ENCODE measurements at places on chromosomes 4 and X.

DNA sequence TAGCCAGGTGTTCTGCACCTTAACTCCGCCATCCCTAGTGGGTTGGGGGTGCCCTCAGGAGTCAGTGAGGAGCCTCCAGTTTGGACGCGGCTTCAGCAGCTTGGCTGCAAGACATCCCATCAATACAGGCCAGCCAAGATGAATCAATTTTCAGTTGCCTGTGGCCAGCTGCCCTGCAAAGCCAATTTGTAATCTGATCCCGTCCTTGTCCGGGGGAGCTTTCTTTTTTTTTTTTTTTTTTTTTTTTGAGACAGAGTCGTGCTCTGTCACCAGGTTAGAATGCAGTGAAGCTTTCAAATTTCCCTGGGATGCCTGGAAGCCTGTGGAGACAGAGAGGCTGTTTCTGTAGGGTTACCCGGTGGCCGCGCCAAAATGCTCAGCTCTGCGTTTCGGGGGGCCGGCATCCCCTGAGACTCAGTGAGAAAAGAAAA is 192.5 kb downstream of the ASMT start:
- peak; percentile 81 for DNase-seq

DNA sequence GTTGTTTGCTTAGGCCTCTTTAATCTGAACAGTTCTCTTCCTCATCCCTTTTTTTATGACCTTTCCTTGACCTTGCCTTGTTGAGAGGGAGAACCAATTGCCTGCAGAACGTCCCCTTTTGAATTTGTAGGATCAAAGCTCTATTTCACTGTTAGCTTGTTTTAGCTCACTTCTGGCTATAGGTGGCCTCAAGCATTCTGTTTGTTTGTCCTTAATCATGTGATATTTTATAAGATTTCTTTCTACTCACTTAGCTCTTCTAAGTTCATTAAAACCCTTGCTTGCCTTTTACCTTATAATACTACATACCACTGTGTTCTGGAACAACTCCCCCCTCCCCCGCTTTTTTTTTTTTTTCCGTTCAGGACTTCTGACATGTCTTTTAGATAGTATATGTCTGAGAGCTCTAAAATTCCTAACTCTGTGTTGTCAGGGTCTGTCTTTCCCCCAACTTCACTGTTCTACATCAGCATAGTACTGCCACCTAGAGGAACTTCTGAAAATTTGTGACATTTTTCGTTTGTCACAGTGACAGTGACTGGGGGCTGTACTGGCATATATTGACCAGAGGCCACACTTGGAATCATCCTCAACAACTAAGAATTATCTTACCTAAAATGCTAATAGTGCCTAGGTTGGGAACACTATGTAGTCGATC is 128.5 kb downstream of the LARP7 start:
- DNase-seq: no peak

GRCh38 chrX:121227888-121228287 is 180.5 kb downstream of the GLUD2 start:
- no peak for DNase-seq

GRCh38 chr4:69060651-69061308 is 35.5 kb upstream of the UGT2B7 start:
- no peak for DNase-seq

DNA sequence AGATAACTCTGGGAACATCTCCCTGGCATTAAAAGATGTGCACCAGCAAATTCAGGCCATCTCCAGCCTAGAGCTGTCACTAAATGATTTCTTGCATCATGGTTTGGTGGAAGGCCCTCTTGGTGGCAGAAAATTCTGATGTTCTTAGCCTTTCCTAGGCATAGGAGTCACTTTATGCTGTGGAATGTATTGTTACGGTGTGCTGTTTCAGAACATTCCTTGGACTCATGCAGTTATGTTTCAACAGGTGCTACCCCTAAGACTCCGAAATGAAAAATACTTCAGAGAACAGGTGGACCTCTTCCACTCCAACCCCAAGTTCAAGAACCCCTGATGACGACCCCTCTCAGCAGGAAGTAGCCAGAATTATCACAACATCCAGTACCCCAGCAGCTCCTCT is 20.3 kb upstream of the PAPSS1 start:
- no peak for DNase-seq

- no peak for DNase-seq
Observed at GRCh38 chr4:108382751-108383150, 214.0 kb upstream of the LEF1 start.

DNA sequence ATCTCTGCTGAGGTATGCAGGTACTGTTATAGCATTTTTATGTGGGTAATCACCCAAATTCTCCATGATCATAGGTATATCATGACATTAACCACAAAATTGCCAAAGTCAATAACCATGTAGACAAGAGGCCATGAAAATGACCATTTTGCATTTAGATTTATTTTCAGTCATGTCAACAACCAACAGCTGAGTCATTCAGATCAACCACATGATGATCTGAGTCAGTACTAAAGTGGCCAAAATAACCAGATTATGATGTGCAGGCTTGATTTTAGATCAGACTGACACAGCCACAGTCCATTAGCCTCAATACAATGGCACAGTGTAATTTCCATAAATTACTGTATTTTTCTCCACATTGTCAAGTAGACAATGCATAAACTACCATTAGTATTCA is 240.5 kb downstream of the GRIA3 start:
- no peak for DNase-seq

DNA sequence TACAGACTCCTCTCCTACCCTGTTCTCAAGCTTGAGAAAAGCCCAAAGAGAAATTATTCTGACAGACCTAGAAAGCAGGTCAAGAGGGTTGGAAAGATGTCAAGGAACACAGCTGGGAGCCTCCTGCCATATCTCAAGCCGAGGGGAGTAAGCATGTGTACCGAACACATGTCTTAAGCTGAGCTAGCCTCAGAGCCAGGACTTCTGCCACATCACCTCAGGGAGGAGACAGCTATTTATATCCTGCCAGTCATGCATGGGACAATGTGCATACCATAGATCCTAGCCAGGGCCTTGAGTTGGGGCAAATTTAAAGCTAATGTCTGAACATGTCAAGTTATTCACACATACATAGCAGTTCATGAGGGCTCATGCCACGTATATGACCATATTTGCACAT is 11.8 kb downstream of the TMEM31 start:
- no peak for DNase-seq

- no peak for DNase-seq
Observed at GRCh38 chr4:168677063-168677462, 180.2 kb downstream of the PALLD start.

- no peak for DNase-seq
Observed at GRCh38 chr4:165541851-165542459, 163.1 kb downstream of the CPE start.

DNA sequence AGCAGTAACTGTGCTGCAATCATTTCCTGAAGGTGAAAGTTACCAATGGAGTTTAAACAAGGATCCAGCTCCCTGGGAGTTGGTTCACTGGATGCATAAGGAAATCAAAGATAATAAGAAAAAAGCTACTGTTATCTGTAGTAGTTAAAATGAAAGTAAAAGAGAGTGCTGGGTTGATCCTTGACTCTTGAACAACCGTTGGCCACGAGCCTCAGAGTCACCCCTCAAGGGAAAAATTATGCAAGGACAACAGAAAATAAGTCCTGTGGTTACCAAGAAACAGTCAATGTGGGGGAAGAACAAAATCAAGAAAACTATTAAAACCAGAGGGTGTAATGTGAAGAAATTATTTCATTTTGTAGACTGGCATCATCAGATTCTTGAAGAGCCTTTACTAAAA is 49.7 kb upstream of the DDIT4L start:
- DNase-seq: no peak

DNA sequence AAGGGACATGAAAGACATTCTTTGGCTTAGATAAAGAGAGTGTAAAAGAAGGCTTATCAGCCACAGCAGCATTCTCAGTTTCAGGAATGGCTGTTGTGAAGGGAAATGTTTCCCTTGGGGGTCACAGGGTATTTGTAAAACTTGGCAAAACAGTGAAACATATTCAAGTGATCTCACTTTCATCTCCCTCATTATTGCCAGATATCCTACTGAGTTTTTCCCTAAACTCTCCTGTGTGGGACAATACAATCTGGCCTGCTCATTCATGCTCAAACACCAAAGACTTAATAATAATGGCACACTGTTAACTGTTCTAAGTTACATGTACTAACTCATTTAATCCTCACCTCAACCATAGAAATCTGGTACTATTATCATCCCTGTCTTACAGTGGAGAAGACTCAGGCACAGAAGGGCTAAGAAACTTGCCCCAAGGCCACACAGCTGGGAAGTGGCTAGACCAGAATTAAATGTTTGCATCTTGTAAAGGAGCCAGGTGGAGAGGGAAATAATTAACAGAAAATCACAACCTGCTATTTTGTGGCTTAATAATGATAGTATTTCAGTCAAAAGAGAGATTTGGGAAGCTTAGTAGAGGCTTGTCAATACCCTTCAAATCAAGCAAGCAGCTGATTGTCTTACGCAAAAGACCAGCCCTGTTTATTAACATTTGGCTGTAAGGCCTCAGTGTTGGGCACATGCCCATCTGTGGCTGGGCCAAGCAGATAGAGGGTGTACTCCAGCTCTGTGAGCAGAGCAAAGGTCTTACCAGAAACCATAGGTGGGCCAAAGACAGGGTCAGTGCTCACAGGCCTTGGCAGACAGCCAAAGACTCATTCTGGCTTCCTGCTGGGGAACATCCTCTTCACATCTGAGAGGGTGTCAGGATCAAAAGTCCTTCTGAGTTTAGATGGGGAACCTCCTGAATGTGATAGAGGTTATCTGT is 17.3 kb downstream of the SMPX start:
- no peak for DNase-seq

GRCh38 chrX:64395568-64395929 is 297 bp upstream of the MTMR8 start:
- no peak for DNase-seq

- no peak for DNase-seq
Observed at GRCh38 chr4:37767546-37767945, 58.9 kb upstream of the PGM2 start.

DNA sequence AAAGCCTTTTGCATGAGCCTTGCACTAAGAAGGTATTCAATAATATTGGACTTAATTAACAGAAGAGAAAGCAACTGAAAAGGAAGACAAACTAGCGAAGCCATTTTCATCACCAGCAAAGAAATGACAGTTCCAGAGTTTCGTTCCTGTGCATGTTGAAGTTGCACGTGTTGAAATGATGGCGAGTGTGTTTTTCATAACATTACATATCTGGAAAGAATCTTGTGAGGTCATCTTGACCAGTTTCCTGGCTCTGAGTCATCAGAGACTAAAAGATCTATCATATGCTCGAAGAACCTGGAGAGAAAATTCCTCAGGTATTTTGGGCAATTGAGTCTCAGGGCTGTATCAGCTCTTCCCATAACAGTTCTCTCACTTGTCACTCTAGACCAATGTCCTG is 106.2 kb upstream of the MAML3 start:
- no peak for DNase-seq

DNA sequence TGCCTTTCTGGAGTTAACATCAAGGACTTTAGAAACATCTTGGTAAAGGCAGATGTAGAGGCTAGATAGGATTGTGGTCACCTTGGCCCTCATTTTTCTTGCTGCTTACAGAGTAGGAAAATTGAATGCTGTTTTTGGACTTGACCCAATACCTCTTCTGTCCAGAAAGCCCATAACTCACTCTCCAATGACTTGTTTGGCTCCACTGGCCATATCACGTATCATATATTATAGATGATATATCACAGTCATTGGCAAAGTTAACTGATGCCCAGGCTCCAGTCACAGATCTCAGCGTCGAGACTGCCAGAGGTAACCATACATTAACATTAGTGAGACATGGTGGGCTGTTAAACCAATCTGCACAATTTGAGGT is 88.1 kb upstream of the PLAC1 start:
- DNase-seq: no peak

GRCh38 chr4:139915037-139915436 is 238.9 kb downstream of the MAML3 start:
- no peak for DNase-seq

GRCh38 chrX:6674734-6675133 is 139.8 kb upstream of the VCX3A start:
- DNase-seq: no peak

DNA sequence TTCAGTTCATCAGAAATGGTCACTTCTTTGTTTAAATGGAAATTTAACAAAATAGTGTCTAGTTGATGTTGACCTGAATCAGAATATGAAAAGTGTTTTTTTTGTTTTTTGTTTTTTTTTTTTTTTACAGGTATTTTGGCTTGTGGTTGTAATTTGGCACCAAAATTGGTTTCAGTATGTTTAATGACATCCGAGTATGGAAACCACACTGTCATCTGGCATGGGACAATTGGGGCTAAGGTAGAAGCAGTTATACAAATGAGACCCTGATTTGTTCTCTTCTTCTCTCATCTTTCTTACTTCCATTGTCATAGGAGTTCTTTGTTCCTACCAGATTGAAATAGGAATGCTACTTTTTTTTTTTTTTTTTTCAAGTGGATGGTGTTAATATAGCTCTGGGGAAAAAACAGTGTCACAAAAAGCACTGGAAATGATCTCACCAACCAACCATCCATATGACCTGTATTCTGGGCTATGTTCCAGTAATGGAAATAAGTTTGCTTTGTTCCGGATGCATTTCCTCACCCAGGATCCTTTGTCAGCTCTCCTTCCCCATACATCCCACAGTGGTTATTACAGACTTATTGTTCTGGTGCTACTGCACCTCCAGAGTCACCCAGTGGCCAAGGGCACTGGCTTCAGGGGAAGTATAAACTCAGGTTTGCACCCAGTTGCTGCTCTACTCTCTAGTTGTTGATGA is 95.8 kb downstream of the ATXN3L start:
- no peak for DNase-seq

- no peak for DNase-seq
Observed at GRCh38 chr4:73763877-73764276, 23.5 kb downstream of the CXCL8 start.

DNA sequence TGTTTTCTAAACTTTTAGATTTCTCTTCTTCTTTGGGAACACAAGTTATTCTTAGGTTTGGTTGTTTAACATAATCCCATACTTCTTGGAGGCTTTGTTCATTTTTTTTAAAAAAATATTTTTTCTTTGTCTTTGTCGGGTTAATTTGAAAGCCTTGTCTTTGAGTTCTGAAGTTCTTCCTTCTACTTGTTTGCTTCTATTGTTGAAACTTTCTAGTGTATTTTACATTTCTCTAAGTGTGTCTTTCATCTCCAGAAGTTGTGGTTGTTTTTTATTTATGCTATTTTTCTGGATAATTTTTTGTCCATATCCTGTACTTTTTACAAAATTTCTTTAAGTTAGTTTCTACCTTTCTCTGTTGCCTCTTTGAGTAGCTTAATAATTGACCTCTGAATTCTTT is 116.1 kb downstream of the NPNT start:
- DNase-seq: no peak

GRCh38 chr4:6942238-6942800 is 32.7 kb downstream of the TBC1D14 start:
- no peak for DNase-seq

DNA sequence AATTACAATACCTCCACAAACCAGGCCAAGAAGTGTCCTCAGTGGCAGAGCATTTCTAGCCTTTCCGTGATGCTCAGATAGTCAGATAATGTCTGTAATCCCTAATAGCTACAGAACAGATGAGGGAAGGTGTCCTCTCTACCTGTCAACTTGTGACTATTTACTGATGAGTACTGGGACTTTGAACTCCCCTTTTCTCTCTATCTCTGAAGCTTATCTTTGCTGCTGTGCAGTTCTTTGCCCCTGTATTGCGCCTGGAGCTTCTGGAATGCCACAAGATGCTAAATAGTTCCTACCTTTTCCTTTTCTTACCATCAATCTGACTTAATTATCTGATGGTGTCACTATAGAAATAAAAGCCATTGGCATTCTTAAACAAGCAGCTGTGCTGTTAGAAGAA is 30.5 kb downstream of the FGF2 start:
- DNase-seq: no peak
